ENCODE measurements at places on chromosomes 5 and 9. TPM values are rescaled to one million over a fixed set of nuclear protein-coding genes. Genes with fewer than 3 reads are reported as not detected.

ZNF454 gene
- total RNA-seq: 1.7 TPM

THBS4 gene
- total RNA-seq: 2.1 TPM

NME5 gene
- total RNA-seq: 1.7 TPM

FCN2 gene
- not detected for total RNA-seq

FOXI1 gene
- total RNA-seq: not detected
